ENCODE measurements at places on chromosomes 3 and 15.

- no peak for DNase-seq
These were observed at the start of gene LRTM1 for GRCh38 chr3:54928046-54928770. Gene LRTM1 (minus strand): TSS chr3:54928059. CDS start chr3:54927911, 148 bp downstream.

- DNase-seq: no peak
These were observed 5.8 kb downstream of the SLC12A6 start for GRCh38 chr15:34331809-34332208.

DNA sequence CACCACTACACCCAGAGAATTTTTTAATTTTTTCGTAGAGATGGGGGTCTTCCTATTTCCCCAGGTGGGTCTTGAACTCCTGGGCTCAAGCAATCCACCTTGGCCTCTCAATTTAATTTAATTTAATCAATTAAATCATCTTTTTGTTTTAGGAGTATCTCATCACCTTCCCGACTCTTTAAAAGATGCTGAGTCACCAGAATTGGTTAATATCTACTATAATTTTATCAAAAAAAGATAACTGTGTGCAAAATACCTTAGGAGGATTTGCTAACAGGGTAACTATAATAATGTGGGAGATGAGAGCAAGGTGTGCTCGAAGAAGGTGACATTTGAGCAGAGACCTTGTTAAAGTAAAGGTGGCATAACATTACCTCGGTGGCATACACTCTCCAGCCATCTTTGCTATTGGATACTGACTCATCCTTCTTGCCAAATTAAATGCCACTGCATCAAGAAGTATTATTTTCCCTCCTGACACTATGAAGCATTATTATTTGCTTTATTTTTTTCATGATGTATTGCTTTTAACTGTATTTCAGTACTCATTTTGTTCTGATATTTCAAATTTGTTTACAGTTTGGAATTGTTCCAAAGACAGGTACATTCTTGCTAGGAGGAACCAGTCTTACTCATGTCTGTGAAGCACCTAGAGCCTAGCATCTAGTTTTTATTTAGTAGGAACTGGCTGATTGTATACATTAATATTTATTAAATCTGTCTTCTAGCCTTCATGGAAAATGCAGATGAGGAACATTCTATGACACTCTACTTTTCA is 200.7 kb downstream of the MBNL1 start:
- no peak for DNase-seq

- DNase-seq: no peak
These were observed 333.7 kb upstream of the EPHA3 start for GRCh38 chr3:88773766-88774165.

DNA sequence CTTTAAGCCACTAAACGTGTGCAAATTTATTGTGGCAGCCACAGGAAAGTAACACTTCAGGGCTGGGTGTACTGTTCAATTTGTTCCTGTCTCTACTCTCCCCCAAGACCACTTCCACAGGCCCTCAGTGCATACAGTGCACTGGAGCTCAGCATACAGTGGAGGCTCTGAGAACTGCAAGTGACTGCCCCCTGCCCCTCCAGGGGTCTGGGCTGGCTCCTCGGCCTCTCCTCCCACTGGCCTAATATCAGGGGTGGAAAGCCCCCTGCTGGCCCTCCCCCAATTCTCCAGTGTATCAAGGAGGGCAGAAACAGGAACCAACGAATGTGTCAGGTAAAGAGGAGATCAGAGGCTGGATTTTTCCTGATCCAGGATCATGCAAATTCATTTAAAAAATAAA is 19.9 kb upstream of the HEG1 start:
- no peak for DNase-seq

- DNase-seq: no peak
These were observed 175.6 kb downstream of the SMAD6 start for GRCh38 chr15:66877477-66878271.

DNA sequence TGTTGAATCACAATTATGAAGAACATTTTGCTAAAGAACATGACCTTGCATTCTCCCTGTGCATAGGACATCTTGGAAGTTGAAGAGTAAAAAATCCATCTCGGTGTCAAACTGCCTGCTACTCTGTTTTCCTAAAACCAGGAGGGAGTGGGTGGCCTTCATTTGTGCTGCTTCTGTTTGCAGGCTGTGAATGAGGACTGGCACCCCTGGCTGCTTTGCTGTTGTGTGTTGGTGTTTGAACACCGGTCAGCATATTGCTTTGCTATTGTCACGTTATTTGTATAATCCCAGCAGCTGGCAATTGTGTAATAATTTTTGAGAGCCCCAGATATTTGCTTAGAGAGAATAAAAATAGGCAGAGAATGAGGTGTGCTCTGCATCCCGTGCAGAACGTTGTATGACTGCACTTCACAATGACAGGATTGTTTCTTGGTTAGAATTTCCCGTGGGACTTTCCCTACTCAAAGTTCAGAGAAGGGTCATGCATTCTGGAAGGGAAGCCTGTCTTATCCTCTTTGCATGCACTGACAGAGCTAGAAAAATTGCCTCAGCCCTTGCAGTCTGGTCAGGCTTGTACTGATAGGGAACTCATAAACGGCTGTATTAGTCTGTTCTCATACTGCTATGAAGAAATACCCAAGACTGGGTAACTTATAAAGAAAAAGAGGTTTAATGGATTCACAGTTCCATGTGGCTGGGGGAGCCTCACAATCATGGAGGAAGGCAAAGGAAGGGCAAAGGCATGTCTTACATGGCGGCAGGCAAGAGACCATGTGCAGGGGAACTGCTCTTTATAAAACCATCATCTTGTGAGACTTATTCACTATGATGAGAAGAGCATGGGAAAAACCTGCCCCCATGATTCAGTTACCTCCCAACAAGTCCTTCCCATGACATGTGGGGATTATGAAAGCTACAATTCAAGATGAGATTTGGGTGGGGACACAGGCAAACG is 16.3 kb downstream of the SV2B start:
- DNase-seq: no peak

All from stimulated activated CD4-positive, alpha-beta T cell treated with anti-CD3 and anti-CD28 coated beads, Interleukin-1b, Interleukin-23, amount 100 ng/mL, for 24 hours (primary cell).